ENCODE measurements at places on chromosomes 5 and 9. TPM values are rescaled to one million over a fixed set of nuclear protein-coding genes. Genes with fewer than 3 reads are reported as not detected.

GRCh38 chr9:105475302-105475701 is 27.5 kb downstream of the FSD1L start:
- peak; percentile 4 for DNase-seq

DNA sequence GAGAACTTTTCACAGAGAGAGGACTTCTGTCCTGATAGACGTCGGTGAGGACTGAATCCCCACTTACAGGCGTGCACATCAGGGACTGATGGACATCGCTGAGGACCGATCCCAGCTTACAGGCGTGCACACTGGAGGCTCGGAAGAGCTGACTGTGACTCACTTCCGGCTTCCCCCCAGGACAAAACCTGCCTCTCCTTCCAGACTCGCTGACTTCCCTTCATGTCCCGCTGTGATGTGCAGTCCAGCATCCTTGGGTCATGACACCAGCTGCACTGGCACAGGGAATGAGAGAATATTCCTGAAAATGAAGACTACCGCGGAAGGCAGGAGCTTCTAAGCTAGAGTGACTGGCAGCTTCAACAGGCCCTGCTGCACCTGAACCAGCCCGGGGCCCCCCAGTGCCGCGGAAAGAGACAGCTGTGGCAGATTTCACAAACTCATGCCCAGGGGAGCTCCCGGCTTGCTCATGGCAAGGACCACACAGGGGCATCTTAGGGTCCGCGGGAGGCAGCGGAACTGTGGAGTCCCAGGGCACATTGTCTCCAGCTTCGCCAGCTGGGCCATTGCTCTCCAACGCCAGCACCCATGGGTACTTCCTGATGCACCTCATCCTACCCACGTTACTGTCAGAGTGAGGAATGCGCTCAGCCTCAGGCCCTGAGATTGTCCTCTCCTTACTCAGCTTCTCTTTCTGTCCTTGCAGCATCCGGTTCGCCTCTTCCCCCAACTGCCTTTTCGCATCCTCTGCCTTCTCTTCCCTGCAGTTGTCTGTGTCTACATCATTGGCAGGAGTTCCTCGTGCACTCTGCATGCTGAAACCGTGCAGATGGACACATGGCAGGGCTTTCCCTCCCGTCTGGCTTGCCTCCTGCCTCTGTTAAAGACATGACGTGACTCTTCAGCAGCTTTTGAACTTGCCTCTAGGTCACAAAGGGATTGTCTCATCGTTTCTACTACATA is 29.5 kb downstream of the SURF6 start:
- DNase-seq, result no peak

- no peak for DNase-seq
Measured at GRCh38 chr5:5419291-5420210, 2.9 kb upstream of the ICE1 start.

DNA sequence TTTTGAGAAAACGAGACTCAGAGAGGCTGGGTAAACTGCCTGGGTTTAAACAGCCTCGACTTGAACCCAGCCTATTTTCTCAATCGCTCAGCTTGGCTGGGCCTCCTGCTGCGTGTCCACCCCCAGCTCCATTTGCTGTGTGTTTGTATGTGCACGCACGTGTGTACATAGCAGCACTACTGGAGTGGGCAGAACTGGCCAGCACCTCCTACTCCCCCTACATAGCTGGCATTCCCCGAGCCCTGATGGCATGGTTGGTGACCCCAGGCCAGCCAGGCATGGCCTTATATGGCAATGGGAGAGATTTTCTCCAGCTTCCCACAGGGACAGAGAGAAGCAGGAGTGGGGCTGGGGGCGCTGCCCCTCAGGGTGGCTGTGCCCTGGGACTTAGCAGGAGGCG is 4.1 kb downstream of the AIF1L start:
- peak; percentile 89 for DNase-seq

DNA sequence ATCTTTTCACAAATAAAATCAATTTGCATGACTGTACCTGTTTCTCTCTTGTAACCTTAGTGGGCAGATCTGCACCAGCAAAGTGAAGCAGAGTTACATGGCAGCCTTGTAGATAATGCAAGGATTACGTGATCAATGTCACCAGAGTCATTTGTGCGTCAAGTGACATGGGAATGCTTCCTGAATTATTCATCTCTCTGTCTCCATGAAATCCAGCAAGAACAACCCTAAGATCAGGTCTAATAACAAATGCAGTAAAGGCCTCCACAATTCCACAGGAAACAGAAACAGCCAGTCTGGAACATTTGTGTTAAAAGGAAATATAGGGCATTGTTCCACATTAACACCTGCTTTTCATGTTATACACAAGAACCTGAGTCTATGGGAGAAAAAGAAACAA is 7.8 kb downstream of the GZMA start:
- DNase-seq, result no peak

DNA sequence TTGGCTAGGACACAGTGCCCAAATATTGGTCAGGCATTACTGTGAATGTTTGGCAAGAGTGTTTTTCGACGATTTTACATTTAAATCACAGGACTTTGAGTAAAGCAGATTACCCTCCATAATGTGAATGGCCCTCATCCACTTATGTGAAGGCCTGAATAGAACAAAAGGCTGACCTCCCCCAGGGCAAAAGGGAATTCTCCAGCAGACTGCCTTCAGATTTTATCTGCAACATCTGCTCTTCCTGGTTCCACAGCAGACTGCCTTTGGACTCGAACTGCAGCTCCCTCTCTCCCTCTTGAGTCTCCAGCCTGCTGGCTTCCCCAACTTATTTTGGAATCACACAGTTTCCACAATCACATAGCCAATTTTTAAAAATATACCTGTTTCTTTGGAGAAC is 7.1 kb upstream of the TMEM215 start:
- no peak for DNase-seq

DNA sequence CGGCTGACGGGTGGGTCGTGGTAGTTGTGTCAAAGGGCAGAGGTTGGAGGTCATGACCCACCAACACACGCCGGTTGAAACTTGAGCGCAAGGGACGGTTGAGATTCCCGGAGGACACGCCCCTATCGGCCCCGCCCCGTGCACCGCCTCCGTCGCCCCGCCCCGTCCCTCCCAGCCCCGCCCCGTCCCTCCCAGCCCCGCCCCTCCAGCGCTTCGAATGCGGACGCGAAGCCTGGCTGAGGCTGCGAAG is 226 bp upstream of the RANBP17 start:
- no peak for DNase-seq

The TMOD1 gene
- 1.4 TPM for polyA plus RNA-seq

The LRRTM2 gene
- polyA plus RNA-seq, result 1.7 TPM

GRCh38 chr9:124260769-124261603 is 3.2 kb downstream of the NEK6 start:
- DNase-seq, result no peak

The CDX1 gene
- 0.84 TPM for polyA plus RNA-seq

The ACOT12 gene
- 0.99 TPM for polyA plus RNA-seq

- DNase-seq, result no peak
Measured at GRCh38 chr5:148995791-148996190, 67.1 kb downstream of the SH3TC2 start.

DNA sequence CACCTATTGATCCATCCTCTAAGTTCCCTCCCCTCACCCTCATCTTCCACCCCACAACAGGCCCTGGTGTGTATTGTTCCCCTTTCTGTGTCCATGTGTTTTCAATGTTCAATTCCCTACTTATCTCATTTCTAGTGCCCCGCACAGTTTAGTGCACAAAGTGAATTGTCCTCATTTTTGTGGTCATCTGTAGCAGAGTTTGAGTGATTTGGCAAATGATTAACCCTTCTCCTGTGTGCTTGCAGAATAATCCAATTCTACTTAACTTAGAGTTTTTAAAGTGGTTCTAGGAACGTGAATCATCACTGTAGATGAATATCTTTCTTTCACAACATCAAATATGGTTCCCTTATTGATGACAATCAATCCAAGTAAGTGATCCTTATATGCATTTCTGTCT is 6.3 kb upstream of the HAPLN1 start:
- no peak for DNase-seq

GRCh38 chr5:115770466-115770865 is 46.0 kb downstream of the CDO1 start:
- DNase-seq, result no peak

DNA sequence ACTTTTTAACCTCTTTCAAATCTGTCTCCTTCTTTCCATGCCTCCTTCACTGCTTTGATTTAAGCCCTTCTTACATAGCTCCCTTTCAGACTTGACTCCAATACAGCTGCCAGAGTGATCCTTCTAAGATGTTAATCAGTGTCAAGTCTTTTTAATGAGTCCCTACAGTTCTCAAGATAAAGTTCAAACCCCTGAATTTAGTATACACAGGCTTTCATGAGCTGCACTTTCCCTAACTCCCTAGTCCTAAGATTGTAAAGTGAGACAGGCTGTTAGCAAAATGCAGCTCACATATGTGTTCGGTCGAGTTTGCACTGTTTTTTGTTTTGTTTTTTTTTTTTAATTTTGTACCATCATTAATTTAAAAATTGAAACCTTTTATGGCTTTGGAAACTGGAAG is 190.4 kb upstream of the VCAN start:
- DNase-seq, result peak; percentile 31

DNA sequence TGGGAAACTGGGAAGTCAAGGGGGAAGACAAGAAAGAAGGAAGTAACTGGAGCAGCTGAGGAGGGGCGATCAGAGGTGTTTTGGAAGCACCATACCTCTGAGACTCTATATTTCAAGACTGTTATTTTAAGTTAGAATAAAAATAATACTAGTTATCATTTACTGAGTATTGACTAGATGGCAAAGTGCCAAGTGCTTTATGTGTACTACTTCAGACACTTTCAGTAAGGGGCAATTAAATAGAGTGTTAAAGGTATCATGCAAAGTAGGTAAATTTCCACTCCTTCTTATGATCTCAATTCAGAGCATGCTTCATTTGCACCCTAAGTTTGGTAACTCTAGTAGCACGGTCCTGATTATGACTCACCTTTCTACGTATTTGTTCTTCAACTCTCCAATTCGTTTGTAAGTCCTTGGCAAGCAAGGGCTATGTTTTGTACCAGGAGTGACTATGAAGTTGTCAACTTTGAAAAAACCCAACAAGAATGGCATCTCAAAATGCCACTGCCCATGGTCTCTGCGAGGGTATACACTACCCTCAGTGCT is 152.4 kb upstream of the RAPGEF1 start:
- DNase-seq, result no peak

The PKD2L2 gene
- polyA plus RNA-seq, result 0.26 TPM

- no peak for DNase-seq
Measured at GRCh38 chr9:137370865-137371520, 52.0 kb downstream of the EXD3 start.

The CCL21 gene
- 10.1 TPM for polyA plus RNA-seq

The QRFP gene
- 0.56 TPM for polyA plus RNA-seq

The LCN1 gene
- polyA plus RNA-seq, result not detected

DNA sequence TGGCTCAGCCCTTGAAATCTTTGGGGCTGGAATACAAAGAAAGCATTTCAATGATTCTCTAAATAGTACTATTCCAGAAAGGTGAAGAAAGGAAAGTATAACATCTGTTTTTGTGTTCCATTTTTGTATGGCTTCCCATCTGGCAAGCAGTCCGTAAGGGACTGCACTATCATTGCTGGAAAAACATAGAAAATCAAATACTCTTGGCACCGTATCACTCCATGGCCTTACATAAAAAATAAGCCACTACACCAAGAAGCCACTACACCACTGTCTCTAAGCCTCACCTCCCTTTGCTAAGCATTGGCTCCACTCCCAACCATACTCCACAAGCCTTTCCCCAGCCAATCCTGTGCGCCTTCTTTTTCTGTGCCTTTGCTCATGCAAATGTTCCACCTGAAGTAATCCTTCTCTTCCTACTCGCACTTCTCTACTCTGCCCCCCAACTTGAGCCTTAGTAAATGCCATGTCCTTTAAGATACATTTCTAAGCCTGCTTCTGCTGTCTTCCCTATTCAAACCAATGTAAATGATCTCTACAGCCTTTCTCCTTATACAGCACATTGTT is 454.6 kb upstream of the TUSC1 start:
- no peak for DNase-seq

GRCh38 chr9:85136507-85136906 is 467.0 kb downstream of the NTRK2 start:
- no peak for DNase-seq

GRCh38 chr5:73780302-73781080 is 154.5 kb downstream of the ARHGEF28 start:
- no peak for DNase-seq

The KIAA1958 gene
- 13.2 TPM for polyA plus RNA-seq

DNA sequence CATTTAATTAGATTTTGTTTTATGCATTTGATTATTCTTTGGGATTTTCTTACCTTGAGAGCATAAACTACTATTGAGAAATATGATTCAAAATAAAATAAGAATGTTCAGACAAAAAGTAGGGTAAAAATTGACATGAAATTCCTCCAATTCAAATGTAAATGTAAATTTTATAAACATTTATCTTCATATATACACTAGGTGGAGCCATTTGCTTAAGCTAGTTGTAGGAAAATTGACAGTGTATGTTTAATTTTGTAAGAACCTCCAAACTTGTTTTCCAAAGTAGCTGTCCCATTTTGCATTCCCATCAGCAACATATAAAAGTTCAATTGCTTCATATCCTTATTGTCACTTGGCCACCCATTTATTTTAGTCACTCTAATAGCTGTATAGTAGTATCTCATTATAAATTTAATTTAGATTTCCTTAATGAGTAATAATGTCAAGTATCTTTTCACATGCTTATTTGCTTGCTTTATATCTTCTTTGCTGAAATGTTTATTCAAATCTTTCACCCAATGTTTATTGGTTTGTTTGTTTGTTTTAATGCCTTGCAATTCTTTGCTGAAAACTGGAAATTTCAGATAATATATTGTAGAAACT is 37.6 kb upstream of the SLCO6A1 start:
- no peak for DNase-seq

- no peak for DNase-seq
Measured at GRCh38 chr9:9621355-9621940, 991.4 kb downstream of the PTPRD start.

DNA sequence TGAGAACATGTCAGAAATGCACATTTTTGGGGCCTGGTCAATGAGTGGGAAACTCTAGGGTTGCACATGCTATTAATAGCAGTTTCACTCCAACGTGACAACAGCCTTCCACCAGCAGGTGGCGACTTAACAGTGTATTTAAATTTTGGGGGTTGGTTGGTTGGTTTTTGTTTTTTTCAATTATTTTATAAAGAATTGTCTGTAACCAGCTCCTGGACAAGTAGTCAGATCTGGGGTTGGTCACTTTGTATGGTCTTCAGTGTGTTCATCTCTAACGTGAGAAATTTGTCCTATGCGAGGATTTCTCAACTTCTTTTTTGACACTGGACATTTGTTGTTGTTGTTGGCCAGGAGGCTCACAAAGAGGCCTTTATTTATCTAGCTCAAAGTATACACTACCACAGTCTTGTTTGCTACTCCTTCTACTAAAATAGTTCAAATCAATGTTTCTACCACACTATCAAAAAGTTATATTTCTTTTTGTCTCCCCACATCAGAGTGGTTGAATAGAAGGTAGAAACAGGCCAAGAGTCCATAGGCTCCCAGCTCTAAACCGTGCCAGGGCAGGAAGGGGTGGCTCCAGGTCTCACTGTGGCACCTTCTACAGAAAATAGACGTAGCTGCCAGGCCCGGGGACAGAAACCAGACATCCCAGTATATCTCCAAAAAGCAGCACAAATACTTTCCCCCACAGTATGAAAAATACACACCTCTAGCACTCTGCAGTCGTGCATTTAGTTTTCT is 110.4 kb downstream of the TRPM6 start:
- peak; percentile 54 for DNase-seq

- peak; percentile 16 for DNase-seq
Measured at GRCh38 chr5:10563110-10563944, 543 bp upstream of the ANKRD33B start.

GRCh38 chr5:93257616-93258015 is 323.4 kb downstream of the NR2F1-AS1 start:
- no peak for DNase-seq

Data from renal pelvis (tissue), 12 donors.